Astrocyte of the hippocampus (primary cell): ENCODE measurements at places on chromosomes 7 and 10.

GRCh38 chr10:35417795-35418194, 81.5 kb downstream of the CCNY start:
- no peak for DNase-seq

- peak; percentile 59 for DNase-seq
Observed at GRCh38 chr7:151046603-151047573, 1.4 kb upstream of the ASIC3 start.

DNA sequence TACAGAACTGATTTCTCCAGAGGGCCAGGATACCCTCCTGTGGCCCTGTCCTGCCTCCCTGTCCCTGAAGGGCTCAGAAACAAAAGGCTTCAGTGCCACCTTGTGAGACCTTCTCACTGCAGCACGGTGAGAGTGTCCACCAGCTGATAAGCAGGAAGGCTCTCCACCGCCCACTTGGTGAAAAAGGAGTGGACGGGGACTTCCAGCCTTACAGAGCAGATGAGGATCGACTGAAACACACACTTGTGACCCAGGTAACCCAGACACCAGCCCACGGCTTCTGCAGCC, 330.1 kb downstream of the GRID1 start:
- no peak for DNase-seq

GRCh38 chr7:76048668-76048988, 722 bp downstream of the MDH2 start:
- no peak for DNase-seq

- no peak for DNase-seq
Observed at GRCh38 chr10:7389346-7389745, 21.5 kb downstream of the SFMBT2 start.

- peak; percentile 72 for DNase-seq
Observed at GRCh38 chr7:25303281-25304181, 75.2 kb upstream of the NPVF start.

- no peak for DNase-seq
Observed at GRCh38 chr7:123661765-123662164, 6.1 kb downstream of the LMOD2 start.
